ENCODE measurements at places on chromosomes 2 and 18.

GRCh38 chr2:121790276-121790956 lies 35.0 kb downstream of the TSN start:
- no peak for DNase-seq

- no peak for DNase-seq
Observed at GRCh38 chr2:161974461-161974860, 99.6 kb downstream of the DPP4 start.

DNA sequence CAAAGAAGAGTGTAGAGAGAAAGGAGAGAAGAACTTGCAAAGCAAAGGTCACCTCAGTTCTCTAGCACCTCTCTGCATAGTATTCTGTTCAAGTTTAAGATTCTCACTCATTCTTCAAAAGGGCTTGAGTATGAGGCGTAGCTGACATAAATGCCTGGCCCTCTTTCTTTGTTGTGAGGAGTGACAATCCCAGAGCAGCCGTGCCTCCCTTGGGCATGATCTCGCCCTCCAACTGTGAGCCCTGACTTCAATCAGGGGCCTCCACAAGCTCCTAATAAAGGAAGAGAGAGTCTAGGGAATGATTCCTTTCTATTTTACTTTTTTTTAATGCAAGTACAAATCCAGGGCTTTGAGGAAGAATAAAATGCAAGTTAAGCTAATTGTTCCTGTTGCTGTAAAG lies 402.7 kb downstream of the LRP1B start:
- DNase-seq, result no peak

DNA sequence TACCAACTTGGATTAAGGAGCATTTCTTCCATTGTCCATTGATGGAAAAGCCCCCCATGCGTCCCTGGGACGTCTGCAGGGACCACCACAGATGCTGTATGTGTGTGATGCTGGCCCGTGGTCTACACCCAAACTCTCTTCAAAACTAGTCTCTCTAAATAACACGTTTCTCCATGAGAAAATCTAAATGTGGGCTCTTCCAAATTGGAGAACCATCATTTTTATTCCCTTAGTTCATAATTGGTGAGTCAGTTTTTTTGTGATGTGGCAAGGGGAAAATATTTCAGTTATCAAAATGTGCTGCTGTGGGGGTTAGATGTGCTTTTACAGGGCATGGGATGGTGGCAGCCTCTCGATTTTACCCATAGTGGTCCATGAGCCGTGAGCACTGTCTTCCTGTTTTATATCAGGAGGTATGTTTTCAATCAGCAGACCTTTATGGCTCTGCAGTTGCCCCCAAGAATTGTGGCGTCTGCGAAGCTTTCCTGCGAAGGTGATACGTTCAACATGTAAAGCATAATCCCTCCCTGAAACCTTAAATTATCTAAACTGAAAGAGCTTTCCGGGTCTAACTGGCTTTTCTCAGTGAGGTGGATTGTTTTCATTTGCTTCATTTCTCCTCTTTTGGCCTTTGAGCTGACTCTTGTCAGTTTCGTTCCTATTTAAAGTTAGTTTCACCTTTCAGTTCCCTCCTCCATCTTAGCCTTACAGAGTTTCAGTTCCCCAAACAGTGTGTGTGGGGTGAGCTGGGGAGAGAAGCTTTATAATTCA lies 78.4 kb downstream of the SETBP1 start:
- DNase-seq, result no peak

DNA sequence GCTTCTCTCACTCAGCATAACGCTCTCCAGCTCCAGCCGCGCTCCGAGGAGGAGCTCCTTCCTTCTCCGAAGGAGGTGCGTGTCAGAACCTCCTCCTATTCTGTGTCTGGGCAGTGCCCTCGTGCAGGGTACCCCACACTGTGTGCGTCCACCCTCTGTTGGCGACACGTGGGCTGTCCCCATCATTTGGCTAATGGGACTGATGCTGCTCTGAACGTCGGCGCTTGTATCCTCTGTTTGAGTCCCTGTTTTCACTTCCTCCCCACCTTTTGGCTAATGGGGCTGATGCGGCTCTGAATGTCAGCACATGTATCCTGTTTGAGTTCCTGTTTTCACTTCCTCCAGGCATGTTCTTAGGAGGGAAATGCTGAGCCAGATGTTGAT lies 22.2 kb downstream of the KCNG2 start:
- DNase-seq, result no peak

- peak; percentile 67 for DNase-seq
Observed at GRCh38 chr18:8988260-8988871, 114.1 kb upstream of the NDUFV2 start.

Measured in head of caudate nucleus (tissue), 42 donors.